Smooth muscle cell of bladder (primary cell): ENCODE measurements at places on chromosomes 11 and 22. TPM values are rescaled to one million over a fixed set of nuclear protein-coding genes. Genes with fewer than 3 reads are reported as not detected.

PLAAT5 gene
- 0.09 and 0.14 TPM in 2 replicates for total RNA-seq

KCNK4 gene
- not detected in 2 replicates for total RNA-seq

CHST1 gene
- total RNA-seq = 0.14 and 0.37 TPM in 2 replicates

OR52J3 gene
- total RNA-seq = not detected in 2 replicates

CTSD gene
- 131 and 251 TPM in 2 replicates for total RNA-seq

KCTD14 gene
- 0.09 and 0.28 TPM in 2 replicates for total RNA-seq

DEFB131B gene
- total RNA-seq = not detected in 2 replicates

KCNQ1OT1 gene
- total RNA-seq = 4.0 and 4.9 TPM in 2 replicates

CD3D gene
- total RNA-seq = not detected in 2 replicates

OR52B4 gene
- not detected in 2 replicates for total RNA-seq

TEX54 gene
- not detected in 2 replicates for total RNA-seq

C11orf58 gene
- total RNA-seq = 231 and 244 TPM in 2 replicates

MPPED2 gene
- total RNA-seq = not detected in 2 replicates

OR5B12 gene
- not detected in 2 replicates for total RNA-seq

PANX3 gene
- total RNA-seq = not detected in 2 replicates

KBTBD4 gene
- 20.3 and 20.8 TPM in 2 replicates for total RNA-seq

CCDC157 gene
- total RNA-seq = 1.3 and 1.7 TPM in 2 replicates

OR51E2 gene
- 0.09 TPM in 1 of 2 replicates, not detected in the other for total RNA-seq

ZBTB16 gene
- total RNA-seq = 0.09 and 0.71 TPM in 2 replicates

ADAMTS8 gene
- 0.28 and 1.7 TPM in 2 replicates for total RNA-seq

CCDC188 gene
- total RNA-seq = 0.46 and 1.3 TPM in 2 replicates

GUCY1A2 gene
- 0.14 and 0.28 TPM in 2 replicates for total RNA-seq

EFEMP2 gene
- 72.7 and 94.0 TPM in 2 replicates for total RNA-seq

OR4A16 gene
- total RNA-seq = not detected in 2 replicates

HIPK3 gene
- total RNA-seq = 78.4 and 102 TPM in 2 replicates

SAA1 gene
- total RNA-seq = 0.37 TPM in 1 of 2 replicates, not detected in the other

IGSF22 gene
- under 0.01 TPM in 1 of 2 replicates, not detected in the other for total RNA-seq

APLNR gene
- not detected in 2 replicates for total RNA-seq
